ENCODE measurements at places on chromosomes 3 and 15. TPM values are rescaled to one million over a fixed set of nuclear protein-coding genes. Genes with fewer than 3 reads are reported as not detected.

GRCh38 chr3:154060238-154061000, 60.8 kb upstream of the ARHGEF26 start:
- DNase-seq: no peak

GRCh38 chr3:74173090-74173489, 441.4 kb downstream of the CNTN3 start:
- no peak for DNase-seq

The PTH1R gene
- 18.5 TPM for polyA plus RNA-seq

GRCh38 chr3:143472731-143473523, 353.4 kb downstream of the CHST2 start:
- no peak for DNase-seq

The POTEB3 gene
- polyA plus RNA-seq: not detected

DNA sequence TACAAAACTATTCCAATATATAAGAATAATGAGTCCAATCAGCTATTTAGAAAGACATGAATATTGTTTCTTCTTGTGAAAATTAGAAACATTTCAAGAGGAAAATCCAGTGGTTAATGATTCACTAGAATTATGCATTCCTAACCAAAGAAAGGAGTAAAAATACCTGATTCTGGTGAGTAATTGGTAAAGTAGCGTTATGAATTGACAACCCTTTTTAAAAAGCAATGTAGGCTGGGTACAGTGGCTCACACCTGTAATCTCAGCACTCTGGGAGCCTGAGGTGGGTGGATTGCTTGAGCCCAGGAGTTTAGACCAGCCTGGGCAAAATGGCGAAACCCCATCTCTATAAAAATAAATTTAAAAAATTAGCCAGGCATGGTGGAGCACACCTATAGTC, 43.3 kb downstream of the TOPAZ1 start:
- no peak for DNase-seq

Data from right cardiac atrium (tissue), 5 donors.